CD8-positive, alpha-beta T cell (primary cell): ENCODE measurements at places on chromosomes 13 and 19. TPM values are rescaled to one million over a fixed set of nuclear protein-coding genes. Genes with fewer than 3 reads are reported as not detected.

DNA sequence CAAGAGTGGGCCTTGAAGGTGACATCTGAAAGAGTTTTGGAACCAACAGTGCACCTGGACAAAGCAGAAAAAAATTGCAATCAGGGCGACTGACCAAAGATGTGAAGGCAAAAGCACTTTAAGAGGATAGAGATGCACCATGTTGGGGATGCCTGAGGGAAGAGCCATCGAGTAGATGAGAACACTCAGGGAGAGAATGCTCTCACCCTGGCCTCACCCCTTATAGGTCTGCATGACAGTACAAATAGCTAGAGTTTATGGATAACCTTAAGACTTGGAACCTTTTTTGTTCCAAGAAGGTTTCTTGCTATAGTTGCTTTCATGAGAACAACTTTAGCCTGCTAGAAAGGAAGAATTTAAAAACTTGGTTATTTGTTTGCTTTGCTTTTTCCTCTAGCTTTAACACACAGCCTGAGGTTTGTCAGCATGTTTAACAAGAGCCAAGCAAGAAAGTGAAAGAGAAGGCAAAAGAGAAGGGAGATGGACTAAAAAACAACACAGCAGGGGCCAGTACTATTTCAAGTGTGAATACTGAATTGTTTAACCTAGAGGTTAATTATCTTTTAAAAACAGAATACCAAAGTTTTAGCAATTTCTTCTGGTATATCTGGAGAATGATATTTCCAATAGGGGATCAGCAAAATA, 418.9 kb downstream of the DIAPH3 start:
- DNase-seq: no peak

DNA sequence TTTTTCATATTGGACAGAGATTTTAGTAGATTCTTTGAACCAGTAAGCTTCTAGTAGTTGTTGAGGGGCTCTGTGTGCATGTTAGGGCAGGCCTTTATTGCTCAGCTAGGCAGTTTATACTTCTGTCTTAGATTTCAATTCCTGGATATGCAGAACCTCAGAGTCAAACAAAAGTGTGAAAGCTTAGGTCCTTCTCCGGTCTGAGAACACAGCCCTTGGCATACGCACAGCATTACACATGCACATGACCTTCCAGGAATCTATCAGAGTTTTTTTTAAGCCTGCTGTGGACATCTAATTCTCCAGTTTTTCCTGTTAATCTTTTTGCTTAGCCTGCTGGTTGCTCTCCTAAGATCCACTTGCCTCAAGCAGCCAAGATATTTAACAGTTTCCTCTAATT, 77.9 kb upstream of the KL start:
- DNase-seq: no peak

GRCh38 chr19:13099073-13099999, 3.3 kb downstream of the LYL1 start:
- DNase-seq: peak; percentile 80

GRCh38 chr13:52366291-52366690, 39.7 kb downstream of the THSD1 start:
- DNase-seq: no peak

- DNase-seq: no peak
Observed at GRCh38 chr13:27263438-27263837, 7.2 kb upstream of the RASL11A start.

- DNase-seq: no peak
Observed at GRCh38 chr19:6213266-6213595, 66.5 kb downstream of the MLLT1 start.

DNA sequence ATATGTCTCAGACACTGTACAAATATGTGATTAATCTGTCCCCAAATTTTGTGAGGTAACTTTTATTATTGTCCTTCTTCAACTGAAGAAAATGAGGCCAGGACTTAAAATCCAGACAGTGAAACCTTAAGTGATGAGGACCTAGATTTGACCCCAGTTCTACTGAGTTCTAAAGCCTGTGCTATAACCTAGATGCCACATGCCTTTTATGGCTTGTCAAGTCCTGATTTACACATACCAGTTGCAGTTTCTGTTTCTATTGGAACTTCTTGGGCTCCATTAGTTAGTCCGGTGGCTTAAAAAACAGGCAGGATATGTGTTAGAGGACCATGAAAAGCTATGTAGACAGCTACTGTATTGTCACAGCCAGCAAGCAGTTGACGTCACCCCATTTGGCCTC, 436.5 kb upstream of the KLHL1 start:
- DNase-seq: no peak

- DNase-seq: no peak
Observed at GRCh38 chr13:71118779-71119364, 748.1 kb downstream of the DACH1 start.

DNA sequence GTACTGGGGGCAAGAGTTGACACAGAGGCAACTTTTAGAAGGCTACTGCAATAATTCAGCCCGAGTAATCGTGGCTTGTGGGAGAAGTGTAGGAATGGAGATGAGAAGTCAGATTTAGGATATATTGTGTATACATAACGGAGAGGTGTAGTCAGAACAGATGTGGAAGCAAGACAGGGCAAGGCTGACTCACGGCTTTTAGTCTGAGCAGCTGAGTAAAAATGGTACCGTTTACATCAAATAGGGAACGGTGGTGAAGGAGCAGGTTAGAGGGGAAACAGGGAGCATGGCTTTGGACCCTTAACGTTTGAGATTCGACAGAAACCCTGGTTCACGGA, 796 bp upstream of the LSM14A start:
- no peak for DNase-seq

- DNase-seq: no peak
Observed at GRCh38 chr13:99075268-99076191, 97.7 kb upstream of the DOCK9 start.

- no peak for DNase-seq
Observed at GRCh38 chr19:40252395-40252794, 25.9 kb upstream of the CCNP start.

- DNase-seq: no peak
Observed at GRCh38 chr19:1466018-1466460, 13.0 kb downstream of the C19orf25 start.

GRCh38 chr13:95480791-95481780, 71.4 kb upstream of the CLDN10 start:
- DNase-seq: no peak

DNA sequence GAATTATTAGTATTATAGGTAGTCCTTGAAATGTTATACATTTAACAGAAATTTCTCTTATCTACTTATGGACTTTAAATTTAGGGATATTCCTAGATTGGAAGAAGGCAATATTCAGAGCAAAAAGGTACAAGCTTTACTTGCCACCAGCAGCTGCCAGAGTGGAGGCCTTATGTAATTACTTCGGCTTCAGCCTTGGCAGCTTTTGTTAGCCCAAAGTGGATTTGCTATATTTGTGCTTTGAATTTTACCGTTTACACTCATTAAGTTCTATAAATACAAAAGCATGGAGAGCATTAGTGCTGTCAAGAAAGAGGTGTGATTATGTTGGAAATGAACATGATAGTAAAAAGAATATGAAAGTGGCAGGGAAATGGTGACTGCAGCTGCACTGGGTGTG, 319.9 kb downstream of the ATP8A2 start:
- DNase-seq: no peak

GRCh38 chr13:76884186-76884906, 1.9 kb downstream of the KCTD12 start:
- no peak for DNase-seq

- no peak for DNase-seq
Observed at GRCh38 chr13:21913010-21913409, 242.1 kb downstream of the FGF9 start.

DNA sequence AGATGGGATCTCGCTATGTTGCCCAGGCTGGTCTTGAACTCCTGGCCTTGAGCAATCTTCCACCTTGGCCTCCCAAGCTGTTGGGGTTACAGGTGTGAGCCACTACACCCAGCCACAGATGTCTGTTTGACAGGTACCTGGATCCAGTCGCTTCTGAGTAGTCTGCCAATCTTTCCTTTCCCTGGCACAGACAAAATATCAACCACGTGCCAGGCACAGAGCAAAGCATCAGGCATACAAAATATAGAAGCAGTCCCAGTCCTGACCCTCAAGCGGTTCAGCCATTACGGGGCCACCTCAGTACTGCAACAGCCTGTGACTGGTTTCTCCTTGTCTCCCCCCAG, 3.8 kb downstream of the ELAVL1 start:
- DNase-seq: no peak

DNA sequence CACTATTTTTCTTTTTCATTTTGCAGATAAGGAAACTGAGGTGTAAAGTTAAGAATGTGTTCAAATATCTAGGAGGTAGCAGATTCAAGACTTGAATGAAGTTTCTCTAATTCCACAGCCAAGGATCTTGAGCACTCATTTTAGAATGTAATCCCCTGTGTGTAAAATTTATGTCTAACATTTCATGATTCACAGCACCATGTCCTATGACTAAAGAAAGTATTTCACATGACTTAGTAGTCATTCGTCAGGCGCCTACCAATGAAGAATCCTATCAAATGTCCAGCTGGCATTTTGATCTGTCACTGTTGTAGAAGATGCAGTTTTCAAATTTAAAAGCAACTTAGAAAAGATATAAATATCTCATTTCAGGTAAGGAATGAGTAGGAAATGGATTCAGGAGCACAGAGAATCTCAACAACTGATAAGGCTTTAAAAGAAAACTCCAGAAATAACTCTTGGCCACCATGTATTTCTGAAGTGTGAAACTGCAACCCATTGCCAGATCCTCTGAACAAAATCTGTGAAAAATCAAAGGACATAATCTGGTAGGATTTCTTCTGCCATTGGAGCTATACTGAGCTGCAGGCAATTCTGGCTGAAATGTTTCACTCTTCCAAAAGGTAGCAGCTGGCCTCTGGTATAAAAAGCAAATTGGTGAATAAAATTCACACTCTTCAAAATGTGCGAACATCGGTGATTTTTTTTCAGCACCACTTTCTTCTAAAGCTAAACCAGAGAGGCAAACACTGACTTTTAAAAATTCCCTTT, 92.2 kb downstream of the DCLK1 start:
- no peak for DNase-seq

GRCh38 chr13:70203661-70204229, 95.5 kb upstream of the KLHL1 start:
- DNase-seq: no peak

DNA sequence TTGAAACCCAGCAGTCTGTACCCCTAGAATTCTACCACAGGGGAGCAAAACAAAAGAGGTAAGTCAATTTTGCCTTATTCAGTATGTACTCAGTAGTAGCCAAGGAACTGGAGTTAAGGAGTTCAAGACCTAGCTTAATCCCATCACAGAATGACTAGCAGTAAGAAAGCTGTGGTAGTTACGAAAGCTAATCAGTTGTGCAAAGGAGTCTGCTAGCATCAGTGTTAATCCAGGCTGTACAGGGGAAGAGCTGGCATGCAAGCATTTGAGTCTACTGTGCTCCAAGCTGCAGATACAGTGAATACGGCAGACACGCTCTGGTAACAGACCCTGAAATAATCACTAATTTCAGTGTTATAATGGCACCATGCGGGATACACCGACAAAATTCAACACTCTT, 4.7 kb downstream of the DNMT1 start:
- no peak for DNase-seq

DNA sequence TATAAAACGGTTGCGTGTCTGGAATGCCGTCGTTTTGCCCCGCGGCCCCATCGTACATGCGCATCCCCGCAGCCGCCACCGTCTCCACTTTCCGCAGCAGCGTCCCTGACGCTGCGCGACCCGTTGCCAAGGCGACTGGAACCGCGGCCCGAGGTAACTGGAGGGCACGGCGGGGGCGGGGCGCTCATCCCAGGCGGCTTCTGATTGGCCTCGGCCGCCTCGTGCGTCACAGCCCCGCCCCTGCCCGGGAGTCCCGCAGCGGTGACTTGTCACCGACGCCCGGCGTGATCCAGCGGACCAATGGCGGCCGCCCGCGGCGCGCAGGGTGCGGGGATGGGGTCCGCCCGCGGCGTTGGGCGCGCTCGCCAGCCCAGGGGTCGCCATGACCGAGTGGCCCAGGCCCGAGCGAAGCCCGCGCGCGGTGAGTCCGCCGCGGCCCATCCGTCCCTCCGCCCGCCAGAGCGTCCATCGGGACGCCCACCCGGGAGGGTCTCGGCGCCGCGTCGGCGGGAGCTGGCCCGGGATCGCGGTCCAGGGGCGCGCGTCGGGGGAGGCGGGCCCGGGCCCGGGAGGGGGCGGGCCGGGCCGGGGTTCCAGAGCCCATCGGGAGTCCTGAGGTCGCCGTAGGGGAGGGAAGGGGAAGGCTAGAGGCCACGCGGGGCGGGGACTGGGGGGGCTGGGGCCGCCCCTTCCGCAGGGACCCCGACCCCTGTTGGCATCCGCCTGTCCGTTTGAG, at the start of gene ZSCAN1:
TSS of gene ZSCAN1 (plus strand) at position 285 of the 736 bp plus-strand sequence. CDS start 3,812 bp downstream, outside the sequence.
- no peak for DNase-seq

DNA sequence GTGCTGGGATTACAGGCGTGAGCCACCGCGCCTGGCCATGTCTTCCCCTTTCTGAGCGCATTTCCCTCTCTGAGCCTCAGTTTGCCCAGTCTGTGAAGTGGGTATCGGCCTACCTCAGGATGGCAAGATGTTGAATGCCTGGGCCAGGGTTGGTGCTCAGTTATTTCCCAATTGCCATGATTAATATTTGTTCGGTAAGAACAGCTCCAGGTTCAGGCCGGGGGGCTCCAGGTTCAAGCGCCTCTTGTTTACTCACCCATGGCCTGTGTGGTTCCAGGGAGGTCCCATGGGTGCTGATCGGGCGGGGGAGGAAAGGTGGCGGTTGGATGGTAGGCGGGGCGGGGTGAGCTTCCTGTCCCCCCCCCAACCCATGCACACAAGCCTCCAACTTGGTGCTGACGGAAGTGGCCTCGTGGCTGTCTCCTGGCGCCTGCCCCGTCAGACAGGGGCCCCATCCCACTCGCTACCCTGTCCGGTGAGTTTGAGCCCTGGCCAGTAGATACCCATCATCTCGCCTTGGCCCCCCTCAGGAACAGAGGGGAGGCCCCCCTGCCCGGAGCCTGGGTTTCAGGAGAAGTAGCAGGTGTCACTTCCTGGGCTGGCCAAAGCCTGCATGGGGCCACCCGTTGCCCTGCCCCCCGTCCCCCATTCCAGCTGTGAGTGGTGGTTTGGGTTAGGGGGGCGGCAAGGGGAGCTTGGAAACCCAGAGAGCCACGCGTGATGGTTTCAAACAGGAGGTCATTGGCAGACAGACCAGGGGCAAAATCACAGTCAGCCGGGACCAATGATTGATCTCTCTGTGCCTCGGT, at the start of gene FCHO1:
TSS of gene FCHO1 (plus strand) at position 375 of the 809 bp plus-strand sequence. CDS start 3,688 bp downstream, outside the sequence.
- DNase-seq: peak; percentile 95

- no peak for DNase-seq
Observed at GRCh38 chr19:10120538-10121189, 965 bp upstream of the EIF3G start.

- no peak for DNase-seq
Observed at GRCh38 chr19:38658462-38659306, 11.2 kb downstream of the ACTN4 start.

GRCh38 chr19:6925801-6926751, 38.7 kb downstream of the ADGRE1 start:
- DNase-seq: no peak

- peak; percentile 36 for DNase-seq
Observed at GRCh38 chr19:16661480-16662034, 618 bp downstream of the TMEM38A start.

DPY19L3 gene
- 7.9 TPM for total RNA-seq

MIDN gene
- total RNA-seq: 305 TPM

NXNL1 gene
- total RNA-seq: not detected

VSTM1 gene
- not detected for total RNA-seq

FUT1 gene
- not detected for total RNA-seq

EPS8L1 gene
- 4.8 TPM for total RNA-seq
